ENCODE measurements at places on chromosomes 1 and 21.

- peak; percentile 28 for DNase-seq
Observed at GRCh38 chr1:203796236-203796605, 798 bp downstream of the ZBED6 start.

DNA sequence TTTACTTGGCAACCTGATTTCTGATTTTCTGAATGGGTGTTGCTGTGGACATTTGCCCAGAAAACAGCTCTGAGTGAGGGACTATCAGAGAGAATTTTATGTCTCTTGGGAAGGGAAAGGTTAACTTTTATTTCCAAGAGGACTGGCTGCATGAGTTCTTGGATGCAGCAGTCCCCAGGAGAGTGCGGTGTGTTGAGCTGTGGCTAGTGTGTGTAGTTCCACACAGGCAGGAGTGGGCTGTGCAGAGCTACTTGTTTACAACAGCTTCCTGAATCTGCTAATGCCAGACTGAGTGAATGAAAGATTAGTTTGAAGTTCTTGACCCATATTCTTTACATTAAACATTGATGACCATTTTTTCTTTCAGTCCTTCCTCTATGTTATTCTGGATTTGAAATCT, 41.0 kb upstream of the APOBEC4 start:
- no peak for DNase-seq

GRCh38 chr1:33908324-33908956, 44.6 kb downstream of the HMGB4 start:
- DNase-seq, result no peak

DNA sequence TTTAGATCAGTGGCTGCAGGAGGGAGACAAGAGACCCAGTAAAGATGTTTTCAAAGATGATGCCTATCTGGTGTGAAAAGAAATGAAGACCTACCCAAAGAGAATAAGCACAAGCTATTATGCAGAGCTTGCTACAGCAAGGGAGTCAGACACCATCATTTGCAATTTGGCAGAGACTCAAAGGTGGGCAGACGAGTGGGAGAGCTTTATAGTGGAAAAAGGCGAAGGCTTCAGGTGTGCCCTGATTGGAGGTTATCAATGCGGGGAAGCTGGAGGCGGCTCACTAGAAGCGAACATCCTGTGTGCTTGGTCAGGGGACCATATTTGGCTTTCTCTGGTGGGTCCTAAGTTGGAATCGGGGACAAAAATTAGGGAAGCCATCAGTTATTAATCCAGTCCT, 183.8 kb downstream of the DISC1 start:
- DNase-seq, result no peak

DNA sequence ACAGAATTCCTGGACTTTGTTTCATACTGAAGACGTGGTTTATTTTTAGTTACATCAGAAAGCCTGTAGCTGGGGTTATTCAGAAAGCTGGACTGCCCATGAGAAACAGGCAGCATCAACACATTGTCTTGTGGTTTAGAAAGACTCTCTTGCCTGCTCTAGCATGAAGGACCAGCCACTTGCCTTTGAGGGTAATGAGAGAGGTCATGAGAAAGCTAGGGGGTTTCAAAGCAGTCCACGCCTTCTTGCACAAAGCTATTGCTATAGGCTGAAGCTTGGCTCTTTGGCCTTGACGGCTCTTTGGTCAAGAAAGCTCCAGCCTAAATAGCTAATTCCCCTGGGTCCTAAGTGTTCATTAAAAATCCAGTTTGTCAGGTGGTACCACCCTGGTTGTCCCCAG, 208.1 kb downstream of the PRDM2 start:
- DNase-seq, result no peak

DNA sequence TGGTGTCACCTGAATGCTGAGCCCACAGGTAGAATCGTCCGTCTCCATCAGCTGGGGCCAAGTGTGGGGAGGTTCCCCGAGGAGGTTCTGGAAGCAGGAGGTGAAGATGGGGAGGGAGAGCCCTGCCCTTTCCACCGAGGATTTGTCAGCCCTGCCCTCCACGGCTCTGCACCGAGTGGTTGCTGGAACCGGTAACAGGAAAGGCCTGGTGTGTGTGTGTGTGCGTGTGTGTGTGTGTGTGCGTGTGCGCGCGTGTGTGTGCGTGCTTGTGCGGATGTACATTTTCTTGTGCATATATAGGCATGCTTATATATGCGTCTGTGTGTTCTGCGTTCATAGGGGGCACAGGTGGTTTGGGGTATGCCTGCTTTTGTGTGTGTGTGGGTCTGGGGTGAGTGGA, 3.5 kb downstream of the NBL1 start:
- DNase-seq, result peak; percentile 60

DNA sequence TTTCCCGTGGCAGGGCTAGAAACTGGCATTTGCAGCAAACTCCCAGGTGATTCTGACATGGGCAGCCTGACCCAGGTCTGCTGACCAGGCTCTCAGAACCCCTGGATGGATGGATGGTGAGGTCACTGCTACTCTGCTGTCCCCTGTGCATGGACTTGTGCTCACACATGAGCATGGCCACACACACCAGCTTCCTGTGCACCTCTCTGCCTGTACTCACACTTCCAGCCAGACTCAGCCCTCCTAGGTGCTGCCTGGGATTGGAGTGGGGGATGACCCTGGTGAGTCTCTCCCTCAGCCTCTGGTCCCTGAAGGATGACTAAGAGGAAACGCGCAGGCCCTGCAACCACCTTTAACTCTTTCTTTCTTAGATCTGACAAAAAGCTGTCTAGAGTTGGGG, 361.1 kb downstream of the HHAT start:
- DNase-seq, result no peak

- no peak for DNase-seq
Observed at GRCh38 chr1:154999571-155000410, 2.8 kb upstream of the ZBTB7B start.

- no peak for DNase-seq
Observed at GRCh38 chr1:69739251-69739605, 171.5 kb downstream of the LRRC7 start.

DNA sequence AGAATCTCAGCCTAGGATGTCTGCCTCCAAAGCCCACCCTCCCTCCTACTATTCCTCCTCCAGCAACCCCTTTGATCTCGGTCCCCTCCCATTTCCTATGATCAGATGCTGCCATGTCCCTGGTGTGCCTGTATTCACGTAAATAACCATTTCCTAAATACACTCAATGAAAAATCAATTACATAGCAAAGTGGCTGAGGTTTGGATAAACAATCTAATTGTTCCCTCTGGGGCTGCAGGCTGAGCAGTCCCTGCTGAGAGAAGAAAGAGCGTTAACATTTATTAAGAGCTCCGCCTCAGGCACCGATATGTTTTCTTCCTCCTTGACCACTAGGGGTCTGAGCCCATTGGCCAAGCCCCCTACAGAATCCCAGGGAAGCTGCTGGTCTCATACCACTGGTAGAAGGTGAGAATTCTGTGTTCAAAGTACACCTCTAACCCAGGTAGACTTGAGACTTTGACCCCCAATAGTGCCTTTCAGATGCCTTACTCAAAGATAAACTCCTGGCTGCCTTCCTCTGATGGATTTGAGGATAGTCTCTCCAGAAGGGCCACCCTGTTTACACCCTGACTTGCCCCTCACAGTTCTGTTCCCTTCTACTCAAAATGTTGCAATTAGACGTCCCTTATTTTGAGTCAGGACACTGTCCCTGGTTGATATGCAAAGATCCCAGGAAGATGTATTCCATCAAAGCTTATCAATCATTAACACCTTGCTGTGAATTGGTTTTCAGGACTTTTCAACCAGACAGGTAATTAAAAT, 33.9 kb upstream of the CAMK1G start:
- DNase-seq, result no peak

- DNase-seq, result no peak
Observed at GRCh38 chr1:170219163-170219562, 73.4 kb downstream of the NTMT2 start.

GRCh38 chr1:63545780-63546179, 22.5 kb downstream of the EFCAB7 start:
- DNase-seq, result no peak

GRCh38 chr21:31182231-31183140, 144.2 kb upstream of the KRTAP19-8 start:
- DNase-seq, result peak; percentile 77

DNA sequence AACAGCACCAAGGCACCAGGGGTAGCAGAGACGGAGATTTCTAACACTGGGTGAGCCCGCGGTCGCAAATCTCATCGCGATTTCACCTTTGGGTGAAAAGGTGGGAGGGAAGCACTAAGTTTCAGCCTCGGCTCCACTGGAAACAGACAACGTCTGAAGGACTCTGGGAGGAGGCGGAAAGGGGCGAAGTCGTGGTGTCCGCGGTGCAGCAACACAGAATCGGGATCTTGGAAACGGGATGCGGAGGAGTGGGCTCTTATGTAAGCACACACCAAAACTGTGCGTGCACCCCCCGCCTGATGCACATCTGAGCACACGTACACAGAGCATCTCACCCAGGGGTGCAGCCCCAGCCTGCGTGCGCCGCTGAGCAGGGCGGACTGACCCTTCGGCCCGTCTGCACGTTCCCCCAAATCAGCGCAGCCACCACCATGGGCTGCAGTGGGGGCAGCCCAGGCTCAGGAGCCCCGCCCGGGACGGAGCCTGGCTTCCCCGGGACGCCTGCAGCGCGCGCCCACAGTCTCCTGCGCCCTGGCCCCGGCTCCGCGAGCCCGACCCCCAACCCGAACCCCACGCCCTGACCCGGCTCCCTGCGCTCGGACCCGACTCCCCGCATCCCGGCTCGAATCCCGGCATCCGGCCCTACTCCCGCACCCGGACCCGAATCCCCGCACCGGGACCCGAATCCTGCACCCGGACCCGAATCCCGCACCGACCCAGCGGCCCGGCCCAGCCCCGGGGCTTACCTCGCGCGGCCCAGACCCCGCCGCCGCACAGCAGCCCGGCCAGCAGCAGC, 670 bp downstream of the CLSTN1 start:
- DNase-seq, result peak; percentile 30

DNA sequence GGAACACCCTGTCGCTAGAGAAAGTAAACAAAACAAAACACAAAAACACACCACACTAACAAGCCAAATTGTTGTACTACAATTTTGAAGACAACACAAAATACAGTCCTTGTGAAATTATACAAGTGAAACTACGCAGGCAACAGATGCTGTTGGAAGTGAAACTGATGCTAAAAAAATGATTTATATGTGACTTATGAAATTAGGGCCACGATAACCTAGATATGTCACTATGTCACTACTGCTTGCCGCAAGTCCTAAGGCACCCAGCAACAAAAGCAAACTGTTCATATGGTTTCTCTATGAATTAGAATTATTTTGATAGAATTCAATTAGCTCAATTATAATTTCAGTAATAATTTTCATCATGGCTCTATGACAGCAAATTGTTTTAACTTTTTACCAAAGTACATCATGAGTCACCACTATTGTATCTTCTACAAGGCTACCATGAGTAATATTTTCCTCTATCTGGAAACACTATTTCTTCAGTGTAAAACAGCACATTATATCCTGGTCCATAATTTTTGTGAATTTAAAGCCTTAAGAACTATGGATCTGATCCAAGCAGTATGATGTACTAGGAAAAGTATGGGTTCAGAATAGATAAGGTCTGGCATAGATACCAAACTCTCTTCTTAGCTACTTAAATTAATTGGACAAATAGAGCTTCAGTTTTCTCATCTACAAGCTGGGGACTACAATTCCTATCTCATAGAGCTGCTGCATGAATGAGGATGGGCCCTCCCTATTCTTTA, 216.3 kb downstream of the COL11A1 start:
- no peak for DNase-seq

DNA sequence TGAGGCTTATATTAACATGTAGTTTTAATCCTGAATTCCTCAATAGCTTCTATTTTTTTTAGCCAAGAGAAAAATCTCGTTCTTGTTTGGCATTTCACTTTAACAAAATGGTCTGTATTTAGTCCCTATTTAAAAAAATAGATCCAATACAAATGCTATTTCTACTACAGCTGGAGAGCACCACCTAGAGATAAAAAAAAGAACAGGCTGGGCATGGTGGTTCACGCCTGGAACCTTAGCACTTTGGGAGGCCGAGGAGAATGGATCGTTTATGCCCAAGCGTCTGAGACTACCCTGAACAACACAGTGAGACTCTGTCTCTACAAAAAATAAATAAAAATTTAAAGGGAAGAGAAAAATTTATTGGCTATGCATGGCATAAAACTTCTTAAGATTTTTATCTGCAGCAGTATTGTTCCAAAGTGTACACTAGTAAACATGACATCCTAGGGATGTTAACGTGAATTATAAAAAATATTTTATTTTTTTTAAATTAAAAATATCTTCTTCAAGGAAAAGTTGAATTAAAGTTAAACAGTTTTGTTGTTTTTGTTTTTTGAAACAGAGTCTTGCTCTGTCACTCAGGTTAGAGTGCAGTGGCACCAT, 4.4 kb downstream of the ST7L start:
- DNase-seq, result no peak

DNA sequence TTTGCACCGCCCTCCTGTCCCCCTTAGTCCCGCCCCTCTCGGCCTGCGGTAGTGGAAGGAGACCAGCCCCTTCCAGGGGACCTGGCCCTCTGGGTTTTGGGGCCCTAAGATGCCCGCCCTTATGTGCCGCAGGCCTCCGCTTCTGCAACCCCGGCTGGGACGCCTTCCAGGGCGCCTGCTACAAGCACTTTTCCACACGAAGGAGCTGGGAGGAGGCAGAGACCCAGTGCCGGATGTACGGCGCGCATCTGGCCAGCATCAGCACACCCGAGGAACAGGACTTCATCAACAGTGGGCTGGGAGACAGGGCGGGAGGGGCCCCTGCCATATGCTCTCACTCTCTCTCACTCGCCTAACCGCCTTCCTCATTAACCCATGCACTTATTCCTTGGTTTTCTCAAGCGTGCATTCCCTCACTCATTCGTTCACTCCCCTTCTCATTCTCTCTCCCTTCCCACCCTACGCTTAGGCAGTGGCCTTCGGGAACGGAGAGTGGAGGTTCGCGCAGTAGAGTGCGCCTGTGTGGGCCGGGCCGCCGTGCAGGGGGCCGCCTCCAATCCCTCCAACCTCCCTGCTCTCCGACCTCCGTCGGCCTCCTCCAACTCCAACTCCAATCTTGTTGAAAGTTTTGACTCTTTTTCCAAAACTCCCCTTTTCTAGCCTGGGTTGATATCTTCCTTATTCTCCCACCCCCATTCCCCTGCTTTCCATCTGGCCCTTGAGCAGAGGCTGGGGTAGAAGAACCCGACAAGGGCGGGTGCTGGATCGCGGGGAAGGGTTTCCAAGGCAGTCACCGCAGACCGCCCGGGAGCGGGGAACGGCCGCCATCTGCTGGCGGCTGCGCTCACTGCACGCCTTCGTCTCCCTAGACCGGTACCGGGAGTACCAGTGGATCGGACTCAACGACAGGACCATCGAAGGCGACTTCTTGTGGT, 15.2 kb downstream of the BCAN start:
- DNase-seq, result peak; percentile 68

DNA sequence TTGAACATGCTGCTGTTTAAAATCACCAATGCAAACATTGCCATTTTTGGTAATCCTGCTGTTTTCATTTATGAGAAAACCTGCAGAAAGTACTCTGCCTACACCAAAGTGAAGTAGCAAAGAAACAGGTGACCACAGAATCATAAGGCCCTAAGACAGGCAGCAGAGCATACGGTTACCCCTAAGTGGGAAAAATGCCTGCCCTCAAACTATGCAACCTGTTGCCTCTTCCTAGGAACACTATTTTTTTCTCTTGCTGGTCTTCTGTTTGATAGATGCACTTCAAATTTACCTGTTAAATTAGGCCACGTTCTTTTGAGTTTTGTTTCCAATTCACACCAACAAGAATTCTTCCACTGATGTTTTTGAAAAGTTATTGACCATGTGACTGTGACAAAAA, 89.5 kb upstream of the RAB4A start:
- no peak for DNase-seq

- peak; percentile 72 for DNase-seq
Observed at GRCh38 chr1:203268901-203269653, 36.2 kb upstream of the BTG2 start.

Measured in naive thymus-derived CD4-positive, alpha-beta T cell (primary cell).